ENCODE measurements at places on chromosomes 3 and 15.

GRCh38 chr15:32878869-32879805 lies 161.3 kb downstream of the GREM1 start:
- DNase-seq: no peak

DNA sequence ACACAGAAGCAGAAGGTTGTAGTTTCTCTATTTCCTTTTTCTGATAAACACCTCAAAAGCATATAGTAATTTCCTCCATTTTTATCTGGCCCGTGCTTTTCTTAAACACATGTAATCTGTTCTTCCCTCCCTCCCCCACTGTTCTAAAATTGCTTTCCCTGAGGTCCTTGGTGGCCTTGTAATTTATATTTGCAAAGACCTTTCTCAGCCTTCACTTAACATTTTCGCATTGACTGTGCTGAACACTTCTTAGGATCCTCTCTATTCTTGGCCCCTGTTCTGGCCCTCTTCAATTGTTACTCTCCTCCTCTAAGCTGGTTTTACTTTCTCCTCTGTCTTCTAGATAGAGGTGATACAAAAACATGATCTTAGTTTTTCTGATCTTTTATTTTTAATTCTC lies 28.3 kb downstream of the GAP43 start:
- DNase-seq: no peak

DNA sequence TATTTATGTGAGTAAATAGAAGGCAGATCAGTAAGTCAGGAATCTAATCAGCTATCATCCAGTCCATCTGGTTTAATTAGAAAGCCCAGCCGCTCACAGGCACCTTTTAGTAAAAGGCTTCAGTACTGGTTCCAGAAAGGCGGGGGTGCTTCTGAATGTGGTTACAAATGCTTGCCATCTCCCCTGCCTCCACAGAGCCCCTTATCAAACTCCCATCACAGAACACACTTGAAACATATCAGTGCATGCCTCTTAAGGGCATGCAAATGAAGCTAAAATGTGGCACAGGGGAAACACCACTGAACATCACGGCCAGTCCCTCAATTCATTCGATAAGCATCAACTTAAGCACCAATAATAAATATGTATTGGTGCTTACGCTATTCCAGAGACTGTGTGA lies 261.4 kb downstream of the RORA start:
- DNase-seq: peak; percentile 32

GRCh38 chr15:99248000-99248715 lies 1.2 kb downstream of the TTC23 start:
- no peak for DNase-seq

DNA sequence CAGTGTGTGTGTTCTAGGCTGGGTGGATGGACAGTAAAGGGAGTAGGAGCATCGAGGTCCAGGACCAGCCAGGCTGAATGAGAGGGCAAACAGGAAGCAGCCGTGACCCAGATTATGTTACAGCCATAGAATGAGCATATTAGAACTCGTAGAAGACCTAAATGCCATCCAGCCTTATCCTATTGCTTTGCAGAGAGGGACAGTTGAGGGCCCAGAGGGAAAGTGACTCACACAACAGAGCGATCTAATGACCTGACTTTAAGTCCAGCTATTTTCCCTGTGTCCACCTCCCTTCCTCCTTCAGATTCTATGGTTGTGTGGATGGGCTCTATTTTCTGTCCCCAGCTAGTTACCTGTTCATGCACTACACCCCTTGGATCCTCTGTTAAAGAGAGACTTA lies 634.1 kb upstream of the TBL1XR1 start:
- DNase-seq: no peak

All from NCI-H82 (cell line).